ENCODE measurements at places on chromosomes 13 and 19.

DNA sequence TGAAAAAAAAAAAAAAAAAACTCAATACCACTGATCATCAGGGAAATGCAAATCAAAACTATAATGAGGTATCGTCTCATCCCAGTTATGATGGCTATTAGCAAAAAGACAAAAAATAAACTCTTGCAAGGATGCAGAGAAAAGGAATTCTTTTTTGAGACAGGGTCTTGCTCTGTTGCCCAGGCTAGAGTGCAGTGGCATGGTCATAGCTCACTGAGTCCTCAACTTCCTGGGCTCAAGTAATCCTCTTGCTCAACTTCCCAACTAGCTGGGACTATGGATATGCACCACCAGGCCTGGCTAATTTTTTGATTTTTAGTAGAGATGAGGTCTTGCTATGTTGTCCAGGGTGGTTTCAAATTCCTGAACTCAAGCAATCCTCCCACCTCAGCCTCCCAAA, 59.5 kb downstream of the MICU2 start:
- no peak for DNase-seq

DNA sequence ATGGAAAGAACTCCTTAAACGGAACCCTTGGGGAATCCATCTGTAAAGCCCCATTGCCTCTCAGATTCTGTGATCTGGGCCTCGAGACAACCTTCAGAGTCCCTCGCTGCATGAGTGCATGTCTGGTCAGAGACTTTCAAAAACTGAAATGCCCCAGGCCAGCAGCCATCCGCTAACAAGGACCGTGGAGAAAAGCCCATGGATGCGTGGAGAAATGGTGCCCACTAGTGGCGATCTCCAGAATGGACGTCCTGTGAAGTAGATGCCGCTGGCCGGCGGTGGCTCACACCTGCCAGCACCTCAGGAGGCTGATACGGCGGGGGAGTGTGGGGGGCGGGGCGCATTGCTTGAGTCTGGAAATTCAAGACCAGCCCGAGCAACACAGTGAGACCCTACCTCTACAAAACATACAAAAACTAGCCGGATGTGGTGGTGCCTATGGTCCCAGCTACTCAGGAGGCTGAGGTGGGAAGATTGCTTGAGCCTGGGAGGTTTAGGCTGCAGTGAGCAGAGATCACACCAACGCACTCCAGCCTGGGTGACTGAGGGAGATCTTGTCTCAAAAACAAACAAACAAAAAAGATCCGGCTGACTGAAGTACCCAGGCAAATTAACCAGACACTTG, 7.9 kb upstream of the CDC16 start:
- peak; percentile 86 for DNase-seq

GRCh38 chr13:32165796-32166195, 134.2 kb downstream of the FRY start:
- no peak for DNase-seq

- peak; percentile 95 for DNase-seq
Observed at GRCh38 chr19:42199440-42200115, 17.9 kb downstream of the DEDD2 start.

GRCh38 chr19:19602713-19603324, 15.7 kb downstream of the PBX4 start:
- DNase-seq, result no peak

- DNase-seq, result no peak
Observed at GRCh38 chr19:41218615-41219507, at the start of gene AXL. Gene AXL (plus strand): TSS chr19:41219223. CDS start chr19:41219393, 170 bp downstream.

GRCh38 chr13:50693727-50694126, 149.8 kb downstream of the DLEU7 start:
- DNase-seq, result no peak

DNA sequence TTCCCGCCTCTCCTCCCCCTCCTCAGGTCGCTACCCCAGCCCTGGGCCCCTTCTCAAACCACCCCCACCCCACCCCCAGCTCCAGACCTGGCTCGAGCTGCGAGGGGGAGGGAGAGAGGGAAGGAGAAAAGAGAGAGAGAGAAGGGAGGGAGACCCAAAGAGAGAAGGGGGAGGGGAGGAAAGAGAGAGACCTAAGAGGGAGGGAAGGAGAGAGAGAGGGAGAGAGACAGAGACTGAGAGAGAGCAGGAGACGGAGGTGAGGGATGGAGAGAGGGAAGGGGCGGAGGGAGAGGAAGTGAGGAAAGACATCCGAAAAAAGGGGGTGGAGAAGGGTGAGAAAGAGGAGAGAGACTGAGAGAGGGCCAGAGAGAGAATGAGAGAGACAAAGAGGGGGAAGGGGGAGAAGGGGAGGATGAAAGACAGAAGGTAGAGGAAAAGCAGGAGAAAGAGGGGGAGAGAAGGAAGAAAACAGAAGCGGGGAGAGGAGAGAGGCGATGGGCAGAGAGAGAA, 2.0 kb upstream of the SPACA6 start:
- no peak for DNase-seq

DNA sequence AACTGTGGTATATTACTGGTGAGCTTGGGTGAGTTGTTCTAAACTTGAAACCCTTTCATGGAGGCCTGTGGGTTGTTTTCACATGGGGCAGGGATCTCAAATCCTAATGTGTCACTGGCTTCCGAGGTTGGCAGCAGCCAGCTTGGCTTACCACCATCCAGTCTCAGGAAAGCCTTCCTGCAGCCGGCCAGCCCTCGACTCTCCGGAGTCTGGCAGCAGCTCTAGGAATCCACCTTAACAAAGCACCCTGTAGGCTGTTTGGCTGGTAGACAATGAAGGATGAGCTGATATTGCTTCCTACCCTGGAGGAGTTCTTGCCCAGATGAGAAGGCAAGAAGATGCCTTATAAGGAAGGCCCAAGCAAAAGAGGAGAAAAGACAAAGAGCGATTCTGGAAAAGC, 188.3 kb downstream of the KLF12 start:
- no peak for DNase-seq

DNA sequence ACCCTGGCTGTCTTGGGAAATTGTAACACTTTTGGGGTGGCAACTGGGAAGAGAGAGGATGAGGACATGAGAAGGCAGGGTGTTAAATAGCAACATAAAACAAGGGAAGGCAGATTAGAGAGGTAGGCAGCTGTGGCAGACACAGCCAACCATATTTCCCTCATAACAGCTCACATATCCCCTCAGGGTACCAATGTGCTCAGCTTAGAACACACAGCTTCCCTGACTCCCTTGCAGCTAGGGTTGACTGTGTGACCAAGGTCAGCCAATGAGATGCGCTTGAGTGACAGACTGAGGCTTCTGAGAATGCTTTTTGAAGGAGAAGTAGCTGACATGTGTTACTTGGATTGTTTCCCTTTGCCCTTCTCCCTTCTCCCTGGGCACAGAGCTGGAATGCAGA, 28.8 kb upstream of the SPATA13 start:
- DNase-seq, result no peak

GRCh38 chr19:40783711-40784110, 5.7 kb downstream of the RAB4B start:
- DNase-seq, result no peak

DNA sequence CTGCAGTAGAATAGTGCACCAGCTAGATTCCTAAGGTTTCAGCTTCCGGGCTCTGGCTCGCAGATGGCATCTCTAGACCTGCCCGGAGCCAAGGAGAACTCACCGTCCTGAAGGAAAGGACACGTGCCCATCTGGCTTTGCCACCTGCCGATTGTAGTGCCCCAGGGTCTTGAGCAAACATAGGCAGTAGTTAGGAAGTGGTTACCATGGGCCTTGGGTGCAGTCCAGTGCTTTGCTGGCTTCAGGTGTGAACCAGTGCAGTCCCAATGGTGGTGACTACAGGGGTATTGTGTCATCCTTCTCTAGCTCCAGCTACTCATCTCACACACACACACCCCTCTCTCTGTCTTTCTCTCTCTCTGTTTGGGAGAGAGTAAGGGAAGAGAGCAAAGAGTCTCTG, 61.4 kb upstream of the TEX29 start:
- no peak for DNase-seq

DNA sequence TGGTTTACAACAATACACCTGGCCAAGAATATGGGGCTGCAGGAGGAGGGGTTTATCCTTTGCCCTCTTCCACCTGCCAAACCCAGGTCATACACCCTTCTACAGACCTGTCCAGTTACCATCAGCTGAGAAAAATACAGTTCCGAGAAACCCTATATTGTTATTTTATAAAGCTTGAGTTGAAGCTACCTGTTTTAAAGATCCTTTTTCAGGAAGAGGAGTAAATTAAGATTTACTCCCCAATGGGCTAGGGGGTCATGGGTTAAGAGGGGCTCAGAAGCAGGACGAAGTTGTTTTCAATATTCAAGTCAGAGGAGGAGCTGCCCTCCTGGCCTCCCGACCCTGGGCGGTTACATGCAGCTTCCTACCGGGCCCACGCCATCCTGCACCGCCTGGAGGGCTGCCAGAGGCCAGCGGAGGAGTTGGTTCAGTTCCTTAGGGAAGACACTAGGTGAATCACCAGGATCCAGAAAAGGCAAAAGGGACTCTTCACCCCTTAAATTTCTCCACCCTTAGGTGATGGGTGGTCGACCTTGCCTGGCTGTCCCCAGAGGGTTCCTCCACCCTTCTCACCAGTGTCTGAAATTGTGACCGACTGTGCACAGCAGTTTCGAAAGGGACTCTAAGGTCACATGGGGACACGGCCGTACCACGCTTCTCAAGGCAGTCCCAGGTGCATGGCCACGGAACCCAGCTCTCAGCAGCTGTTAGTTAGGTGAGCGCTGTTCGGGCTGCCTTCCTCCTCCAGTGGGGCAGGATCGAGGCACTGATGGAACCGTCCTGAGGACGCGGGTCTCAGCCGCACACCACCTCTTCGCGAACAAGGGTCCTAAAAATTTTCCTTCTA, 1.2 kb downstream of the GJB2 start:
- DNase-seq, result no peak

DNA sequence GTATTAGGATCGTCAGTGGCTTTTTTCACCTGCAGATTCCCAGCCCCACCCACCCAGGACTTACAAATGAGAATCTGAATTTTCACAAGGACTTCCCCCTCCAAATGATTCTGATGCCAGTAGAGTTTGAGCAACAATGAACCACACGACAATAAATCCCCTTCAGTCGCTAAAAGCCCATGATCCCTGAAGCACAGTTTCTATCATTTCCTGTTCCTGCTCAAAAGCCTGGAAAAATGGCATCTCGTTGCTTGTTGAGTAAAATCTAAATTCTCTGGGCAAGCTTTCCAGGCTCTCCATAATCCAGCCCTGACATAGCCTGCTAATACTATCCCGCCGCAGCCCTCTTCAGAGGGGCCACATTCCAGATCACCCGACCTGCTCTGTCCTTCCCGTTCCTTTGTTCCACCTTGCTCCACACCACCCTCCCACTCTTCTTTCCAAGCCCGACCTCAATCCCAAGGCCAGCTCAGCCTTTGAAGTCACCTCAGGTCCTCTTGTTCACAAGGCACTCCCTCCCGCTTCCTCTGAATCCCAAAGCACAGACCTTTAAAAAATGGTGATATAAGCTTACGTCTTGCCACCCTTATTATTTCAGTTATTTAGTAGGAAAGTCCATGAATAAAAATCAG, 67.9 kb downstream of the NUFIP1 start:
- DNase-seq, result no peak

DNA sequence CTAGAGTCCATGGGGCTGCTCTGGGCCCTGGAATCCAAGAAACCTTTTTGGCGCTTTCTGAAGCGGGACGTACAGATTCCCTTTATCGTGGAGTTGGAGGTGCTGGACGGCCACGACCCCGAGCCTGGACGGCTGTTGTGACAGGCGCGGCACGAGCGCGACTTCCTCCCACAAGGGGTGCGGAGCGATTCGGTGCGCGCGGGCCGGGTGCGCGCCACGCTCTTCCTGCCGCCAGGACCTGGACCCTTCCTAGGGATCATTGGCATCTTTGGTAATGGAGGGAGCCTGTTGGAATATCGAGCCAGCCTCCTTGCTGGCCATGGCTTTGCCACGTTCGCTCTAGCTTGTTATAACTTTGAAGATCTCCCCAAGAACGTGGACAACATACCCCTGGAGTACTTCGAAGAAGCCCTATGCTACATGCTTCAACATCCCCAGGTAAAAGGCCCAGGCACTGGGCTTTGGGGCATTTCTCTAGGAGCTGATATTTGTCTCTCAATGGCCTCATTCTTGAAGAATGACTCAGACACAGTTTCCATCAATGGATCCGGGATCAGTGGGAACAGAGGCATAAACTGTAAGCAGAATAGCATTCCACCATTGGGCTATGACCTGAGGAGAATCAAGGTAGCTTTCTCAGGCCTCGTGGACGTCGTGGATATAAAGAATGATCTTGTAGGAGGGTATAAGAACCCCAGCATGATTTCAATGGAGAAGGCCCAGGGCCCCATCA, 3.5 kb upstream of the ZFP82 start:
- DNase-seq, result no peak

DNA sequence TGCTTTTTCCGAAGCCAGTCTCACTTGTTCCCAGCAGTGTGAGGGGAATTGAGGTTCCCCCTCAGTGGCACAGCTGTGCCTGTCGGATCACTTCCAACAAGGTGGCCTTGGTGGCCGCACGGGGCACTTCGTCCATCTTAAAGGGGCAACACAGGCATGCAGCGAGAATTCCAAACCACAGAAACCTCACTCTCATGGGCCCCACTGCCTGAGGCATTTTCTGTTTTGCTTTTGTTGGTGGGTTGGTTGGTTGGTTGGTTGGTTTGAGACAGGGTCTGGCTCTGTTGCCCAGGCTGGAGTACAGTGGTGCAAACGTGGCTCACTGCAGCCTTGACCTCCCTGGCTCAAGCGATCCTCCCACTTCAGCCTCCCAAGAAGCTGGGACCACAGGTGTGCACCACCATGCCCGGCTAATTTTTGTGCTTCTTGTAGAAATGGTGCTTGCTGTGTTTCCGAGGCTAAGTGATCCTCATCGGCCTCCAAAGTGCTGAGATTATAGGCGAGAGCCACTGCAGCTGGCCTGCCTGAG, 3.7 kb upstream of the NDUFS7 start:
- DNase-seq, result no peak

DNA sequence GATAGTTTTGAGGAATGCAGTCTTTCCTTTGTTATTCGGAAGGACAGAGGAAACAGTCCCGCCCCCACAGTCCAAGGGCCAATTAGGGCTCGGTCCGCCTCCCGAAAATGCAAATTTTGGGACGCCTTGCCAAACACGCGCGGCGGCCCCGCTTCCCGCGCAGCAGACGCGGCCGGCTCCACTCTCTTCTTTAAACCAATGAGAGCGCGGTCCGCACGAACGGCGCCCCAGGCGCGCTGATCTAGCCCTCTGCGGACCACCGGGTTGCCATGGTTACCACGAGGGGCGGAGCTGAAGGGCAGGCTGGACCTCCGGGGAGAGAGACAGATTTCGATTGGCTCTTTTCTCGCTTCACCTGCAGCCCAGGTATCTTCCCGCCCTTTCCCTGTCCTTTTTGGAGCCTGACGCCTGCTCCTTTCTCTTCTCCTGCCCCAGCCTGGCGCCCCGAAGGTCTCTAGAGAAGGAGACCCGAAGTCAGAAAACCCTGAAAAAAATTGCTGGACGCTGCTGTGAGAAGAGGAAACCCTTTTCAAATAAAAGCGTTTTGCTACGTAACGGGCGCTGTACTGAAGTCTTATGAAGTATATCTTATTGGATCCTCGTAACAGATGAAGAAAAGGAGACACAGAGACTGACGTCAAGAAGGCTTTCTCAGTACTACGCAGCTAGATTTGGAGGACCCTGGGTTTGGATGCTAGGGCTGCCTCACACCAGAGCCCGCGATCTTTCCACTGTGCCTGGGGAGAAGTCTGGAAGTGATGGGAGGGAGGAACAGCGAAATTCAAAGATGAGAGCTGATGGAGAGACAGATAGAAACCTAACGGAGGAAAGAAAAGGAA, 2.0 kb downstream of the PTH2 start:
- peak; percentile 54 for DNase-seq

GRCh38 chr19:8631425-8631819, 989 bp downstream of the NFILZ start:
- no peak for DNase-seq
